Posterior cingulate gyrus (tissue), 11 donors: ENCODE measurements at places on chromosomes 2 and 18.

DNA sequence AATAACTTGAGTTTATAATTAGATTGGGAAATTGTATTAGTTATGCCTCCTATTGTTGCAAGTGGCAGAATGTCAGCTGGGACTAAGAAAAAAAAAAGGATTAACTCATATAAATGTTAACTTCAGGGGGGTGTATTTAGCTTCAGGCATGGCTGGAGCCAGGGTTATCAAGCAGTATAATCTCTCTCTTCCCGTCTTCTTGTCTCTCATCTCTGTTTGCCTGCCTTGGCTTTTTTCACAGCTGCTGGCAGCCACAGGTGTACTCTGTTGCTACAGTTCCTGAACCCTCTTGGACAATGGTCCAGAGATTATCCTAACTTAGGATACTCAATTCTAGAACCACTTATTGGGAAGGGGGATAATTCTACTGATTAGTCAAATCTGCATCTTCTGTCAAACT, 370.7 kb upstream of the MEX3C start:
- no peak for DNase-seq

DNA sequence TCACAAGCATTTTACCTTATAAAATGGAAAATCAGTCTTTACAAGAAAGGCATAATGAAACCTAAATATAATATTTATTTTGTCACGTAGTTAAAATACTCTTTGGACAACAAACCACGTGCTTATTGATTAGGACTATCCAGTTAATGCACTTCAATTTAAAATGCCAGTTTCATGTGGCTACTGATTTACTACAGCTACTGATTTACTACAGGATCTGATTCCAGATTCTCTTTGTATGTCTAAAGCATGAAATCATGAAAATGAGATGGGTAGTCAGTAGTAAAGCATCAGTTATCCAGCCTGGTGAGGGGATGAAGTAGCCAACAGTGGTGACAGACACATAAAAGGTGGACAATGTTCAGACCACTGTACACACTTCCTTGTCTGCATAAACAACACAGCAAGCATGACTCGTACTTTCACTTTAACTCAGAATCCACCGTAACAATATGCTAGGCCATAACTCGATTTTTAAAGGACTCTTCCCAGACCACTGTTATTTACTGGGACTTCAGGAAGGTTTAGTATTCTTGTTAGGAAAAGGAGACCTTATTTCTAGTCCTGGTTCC, 24.9 kb downstream of the ACAA2 start:
- DNase-seq: no peak

DNA sequence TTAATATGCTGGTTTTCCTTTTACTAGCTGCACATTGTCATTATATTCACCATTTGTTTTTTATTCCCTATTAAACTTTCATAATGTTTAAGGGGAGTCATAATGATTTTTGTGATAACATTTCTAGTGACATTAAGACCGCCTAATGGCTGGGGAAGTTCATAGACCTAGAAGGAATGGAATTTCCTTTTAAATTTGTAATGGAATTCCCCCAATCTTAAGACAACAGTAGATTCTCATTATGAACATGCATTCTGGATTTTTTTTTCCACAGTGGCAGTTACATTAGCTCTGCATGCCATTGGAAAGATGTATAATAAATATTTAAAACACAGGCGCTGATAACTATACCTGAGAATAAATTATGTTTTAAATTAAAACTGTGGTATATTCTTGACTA, 8.4 kb downstream of the YPEL5 start:
- DNase-seq: no peak

GRCh38 chr18:12262748-12263147, 8.6 kb downstream of the CIDEA start:
- no peak for DNase-seq

- DNase-seq: no peak
Observed at GRCh38 chr2:235527806-235528469, 34.1 kb downstream of the AGAP1 start.

DNA sequence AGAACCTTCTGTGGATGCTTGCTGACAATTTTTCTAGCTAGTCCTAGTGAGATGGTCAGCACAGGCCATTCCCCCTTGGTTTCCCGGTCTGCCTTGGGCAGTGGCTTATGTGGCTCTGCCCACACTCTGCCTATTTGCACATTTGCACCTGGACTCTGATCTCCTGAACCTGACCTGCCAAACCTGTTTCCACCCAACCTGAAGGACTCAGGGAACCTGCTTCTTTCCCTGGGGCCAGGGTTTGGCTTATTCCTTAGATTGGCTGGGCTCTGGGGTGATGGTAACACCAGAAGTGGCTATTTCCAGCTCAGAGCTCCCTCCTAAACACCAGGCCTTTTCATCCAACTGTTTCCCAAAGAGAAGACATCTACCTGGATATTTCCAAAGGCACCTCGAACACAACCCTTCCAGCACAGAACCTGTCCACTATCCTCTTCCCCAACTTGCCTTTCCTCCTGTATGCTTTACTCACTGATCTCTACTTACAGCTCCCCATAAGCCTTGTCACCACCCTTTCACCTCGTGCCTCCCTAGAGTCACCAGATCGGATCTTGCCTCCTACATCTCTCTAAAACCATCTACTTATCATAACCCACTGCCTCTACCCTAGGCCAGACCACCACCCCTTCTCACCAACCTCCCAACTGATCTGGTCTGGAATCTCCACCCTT, 5.8 kb upstream of the MTA3 start:
- no peak for DNase-seq

GRCh38 chr18:62152844-62153243, 34.0 kb downstream of the PIGN start:
- no peak for DNase-seq

DNA sequence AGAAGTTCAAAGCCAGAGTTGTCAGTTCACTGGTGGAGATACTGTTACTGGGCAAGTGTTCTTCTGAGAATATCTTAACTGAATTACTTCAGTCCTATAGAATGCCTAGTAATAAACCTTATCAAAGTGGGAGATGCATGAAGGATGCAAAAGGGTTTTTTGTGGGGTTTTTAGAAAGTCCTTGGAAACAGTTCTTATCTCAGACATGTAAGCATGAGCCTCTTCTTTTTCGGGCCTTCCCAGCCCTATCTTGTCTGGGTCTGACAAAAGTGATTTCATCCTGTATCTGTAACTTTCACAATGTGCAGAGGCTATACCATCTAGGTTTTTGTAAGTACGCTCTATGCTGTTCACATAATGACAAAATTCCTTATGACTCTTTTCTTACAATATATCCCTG, 255.5 kb downstream of the MYO3B start:
- no peak for DNase-seq

GRCh38 chr2:234710066-234710465, 213.2 kb upstream of the ARL4C start:
- no peak for DNase-seq
